ENCODE measurements at places on chromosomes 5 and 9.

DNA sequence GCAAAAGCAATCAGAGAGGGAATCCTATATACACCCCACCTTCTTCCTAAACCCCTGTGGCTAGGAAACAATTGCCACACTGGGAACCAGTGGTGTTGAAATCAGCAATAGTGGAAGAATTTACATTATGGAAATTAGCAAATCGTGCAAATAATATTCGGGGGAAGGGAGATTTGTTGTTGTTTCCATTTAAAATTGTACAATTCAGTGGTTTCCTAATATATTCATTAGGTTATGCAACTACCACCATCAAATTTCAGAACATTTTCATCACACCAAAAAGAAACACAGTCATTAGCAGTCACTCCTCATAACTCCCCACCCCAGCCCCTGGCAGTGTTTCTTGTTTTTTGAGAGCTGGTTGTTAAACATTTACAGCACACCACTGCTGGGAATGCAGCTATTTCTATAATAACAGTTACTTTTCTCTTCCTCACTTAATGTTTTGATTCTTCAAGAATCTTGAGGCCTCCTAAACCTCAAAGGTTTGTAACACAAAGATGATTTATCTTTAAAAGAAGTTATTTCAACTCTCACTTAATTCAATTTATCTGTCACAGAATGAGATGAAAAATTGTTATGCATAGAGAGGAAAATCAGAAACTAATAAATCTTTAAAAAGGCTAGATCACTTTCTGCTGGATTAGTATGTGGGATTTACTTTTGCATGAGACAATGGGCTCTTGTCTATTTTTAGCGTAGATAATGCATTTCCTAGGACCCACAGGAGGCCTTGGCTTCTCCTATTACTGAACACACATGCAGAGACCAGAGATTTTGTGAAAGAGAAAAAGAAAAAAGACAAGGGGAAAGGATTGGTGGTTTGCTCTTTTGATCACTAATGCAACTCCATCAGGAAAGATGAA lies 91.8 kb upstream of the DAPK1 start:
- no peak for DNase-seq

- DNase-seq = no peak
Observed at GRCh38 chr9:4762886-4763541, 22.0 kb upstream of the AK3 start.

GRCh38 chr5:80761966-80762365 lies 107.2 kb upstream of the DHFR start:
- no peak for DNase-seq

GRCh38 chr5:568809-569208 lies 43.3 kb upstream of the CEP72 start:
- no peak for DNase-seq

DNA sequence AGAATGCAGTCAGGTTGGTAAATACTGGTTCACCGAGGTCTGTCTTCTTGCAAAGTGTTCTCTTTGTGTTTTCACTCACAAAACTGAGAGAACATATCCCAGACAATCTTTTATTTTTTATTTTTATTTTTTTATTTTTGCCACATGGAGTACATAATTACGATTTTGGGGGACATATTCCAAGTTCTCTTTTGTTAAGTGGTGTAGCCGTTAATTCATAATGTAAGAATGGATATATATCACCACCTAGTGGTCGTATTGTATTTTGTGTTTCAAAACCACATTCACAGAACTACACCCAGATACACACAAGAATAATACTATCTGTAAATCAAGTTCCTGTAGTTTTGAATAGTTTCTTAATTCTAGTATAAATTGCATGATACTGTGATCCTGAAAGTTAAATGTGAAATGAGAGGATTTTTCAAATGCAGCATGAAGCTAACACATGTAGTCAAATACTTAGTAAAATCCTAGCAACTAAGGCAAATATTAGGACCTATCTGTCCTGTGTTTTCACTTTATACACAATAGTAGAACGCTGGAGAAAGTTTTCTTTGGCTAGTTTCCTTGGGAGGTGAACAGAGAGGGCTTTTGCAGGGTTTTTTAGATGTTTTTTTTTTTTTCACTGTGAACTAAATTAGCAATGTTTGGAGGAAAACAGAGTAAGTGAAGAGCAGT lies 92.7 kb downstream of the VCAN start:
- DNase-seq = no peak

DNA sequence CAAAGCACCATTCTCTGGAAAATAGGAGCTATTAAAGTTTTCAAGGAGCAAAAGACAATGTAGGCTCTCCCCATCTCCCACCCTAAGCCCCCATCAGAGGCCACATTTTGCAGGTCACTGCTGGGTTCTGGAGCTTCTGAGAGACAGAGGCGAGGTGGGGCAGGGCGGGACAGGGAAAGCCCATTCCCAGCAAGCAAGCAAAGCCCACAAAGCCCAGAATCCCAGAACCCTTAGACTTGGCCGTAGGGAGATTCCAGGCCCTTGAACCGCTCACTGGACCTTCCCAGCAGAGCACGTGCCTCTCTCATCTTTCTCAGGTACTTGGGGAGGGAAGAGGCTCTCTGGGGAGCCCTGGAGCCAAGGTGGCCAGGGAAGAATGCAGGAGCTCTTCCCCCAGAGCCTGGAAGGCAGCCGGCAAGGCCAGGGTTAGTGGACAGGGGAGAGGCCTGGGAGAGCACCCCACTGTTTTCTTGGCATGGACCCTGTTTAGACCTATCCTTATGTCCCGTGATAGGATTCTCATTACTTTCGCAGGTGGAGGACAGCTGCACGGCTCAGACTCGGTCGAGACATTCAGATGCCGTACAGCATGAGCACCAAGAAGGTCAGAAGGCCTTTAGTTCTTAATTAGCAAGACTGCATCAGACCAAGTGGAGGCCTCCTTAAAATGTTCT lies 52.4 kb downstream of the ZNF354C start:
- DNase-seq = no peak

DNA sequence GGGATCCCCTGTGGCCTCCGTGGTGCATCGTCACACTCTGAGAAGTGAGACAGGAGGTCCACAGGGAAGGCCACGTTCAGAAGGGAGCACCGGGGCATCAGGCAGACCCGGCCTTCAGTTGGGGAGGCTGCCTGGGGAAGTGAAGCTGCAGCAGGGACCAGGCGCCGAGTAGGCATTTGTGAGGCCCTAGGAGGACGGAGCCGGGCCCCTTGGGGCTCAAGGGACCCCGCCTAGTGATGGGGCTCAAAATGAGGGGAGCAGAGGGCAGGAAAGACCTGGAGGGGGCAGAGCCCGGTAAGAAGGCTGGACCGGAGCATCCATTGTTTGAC lies 85.4 kb upstream of the FAM120A start:
- no peak for DNase-seq

DNA sequence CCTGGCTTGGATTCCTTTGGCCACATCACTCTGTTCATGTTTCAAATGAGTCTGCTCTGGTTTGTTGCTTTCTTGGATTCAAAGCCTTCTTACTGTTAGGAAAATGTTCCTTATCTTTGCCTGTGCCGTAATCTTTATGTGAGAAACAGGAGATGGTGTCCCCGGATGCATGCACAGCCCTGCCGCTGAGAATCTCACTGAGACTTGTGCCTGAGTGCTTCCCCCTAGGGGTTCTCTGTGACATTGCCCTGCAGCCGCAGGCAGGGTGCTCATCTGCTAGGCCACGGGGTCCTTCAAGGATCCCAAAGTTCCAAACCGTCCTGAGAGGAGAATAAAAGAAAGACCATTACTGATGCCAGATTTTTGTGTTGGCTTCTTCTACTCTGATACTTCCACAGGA lies 81.4 kb upstream of the ANKRD55 start:
- DNase-seq = no peak

DNA sequence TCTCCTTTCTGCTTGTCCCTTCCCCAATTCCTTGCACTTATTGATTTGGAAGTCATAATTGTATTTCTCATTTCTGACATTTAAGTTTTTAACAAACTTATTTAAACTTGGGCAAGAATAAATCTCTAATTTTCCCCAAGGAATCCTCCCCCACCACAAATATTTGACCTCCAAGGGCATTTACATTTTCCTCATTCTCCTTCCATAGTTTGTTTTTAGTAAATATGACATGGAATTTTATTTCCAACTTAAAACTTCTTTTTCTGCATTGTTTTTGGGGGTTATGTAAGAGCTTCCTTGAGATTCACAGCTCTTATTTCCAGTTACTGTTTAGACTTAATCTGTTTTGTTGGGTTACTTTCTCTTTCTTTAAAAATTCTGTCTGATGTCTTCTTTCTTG lies 64.9 kb downstream of the ZNF618 start:
- DNase-seq = no peak

DNA sequence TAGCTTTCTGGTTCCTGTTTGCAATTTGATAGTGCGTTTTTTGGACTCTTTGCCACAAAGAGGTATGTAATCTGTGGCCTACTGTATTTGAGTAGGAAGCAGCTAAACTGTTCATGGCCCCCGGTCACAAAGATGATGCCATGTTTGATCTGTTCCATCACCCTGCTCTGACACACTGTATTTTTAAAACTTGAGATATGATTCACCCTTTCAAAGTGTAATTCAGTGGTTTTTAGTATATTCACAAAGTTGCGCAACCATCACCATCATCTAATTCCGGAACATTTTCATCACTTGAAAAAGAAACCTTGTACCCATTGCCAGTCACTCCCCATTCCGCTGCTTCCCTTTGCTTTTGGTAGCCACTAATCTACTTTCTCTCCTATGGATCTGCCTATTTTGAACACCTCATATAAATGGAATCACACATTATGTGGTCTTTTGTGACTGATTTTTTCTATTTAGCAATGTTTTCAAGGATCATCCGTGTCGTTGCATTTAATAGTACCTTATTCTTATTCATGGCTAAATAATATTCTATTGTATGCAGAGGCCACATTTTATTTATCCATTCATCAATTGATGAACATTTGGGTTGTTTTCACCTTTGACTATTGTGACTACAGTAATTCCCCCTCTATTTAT lies 141.6 kb downstream of the NR3C1 start:
- no peak for DNase-seq

DNA sequence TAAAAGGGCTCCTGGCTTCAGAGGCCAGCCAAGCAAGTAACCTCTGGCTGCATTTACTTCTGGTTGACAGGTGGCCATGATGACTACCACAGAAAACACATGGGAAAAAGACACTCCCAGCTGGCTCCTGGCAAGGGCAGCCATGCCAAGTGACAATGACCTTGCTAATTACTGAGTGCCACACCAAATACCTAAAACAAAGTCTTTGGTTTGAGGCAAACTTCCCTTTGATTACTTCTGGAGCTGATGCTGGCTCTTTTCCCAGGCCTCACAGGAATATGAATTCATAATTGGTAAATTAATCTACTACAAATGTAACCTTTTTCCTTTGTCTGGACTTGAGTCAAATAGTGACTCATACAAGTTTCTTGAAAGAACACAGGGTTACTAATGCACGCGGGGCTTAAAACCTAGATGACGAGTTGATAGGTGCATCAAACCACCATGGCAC lies 61.0 kb downstream of the LPAR1 start:
- no peak for DNase-seq

DNA sequence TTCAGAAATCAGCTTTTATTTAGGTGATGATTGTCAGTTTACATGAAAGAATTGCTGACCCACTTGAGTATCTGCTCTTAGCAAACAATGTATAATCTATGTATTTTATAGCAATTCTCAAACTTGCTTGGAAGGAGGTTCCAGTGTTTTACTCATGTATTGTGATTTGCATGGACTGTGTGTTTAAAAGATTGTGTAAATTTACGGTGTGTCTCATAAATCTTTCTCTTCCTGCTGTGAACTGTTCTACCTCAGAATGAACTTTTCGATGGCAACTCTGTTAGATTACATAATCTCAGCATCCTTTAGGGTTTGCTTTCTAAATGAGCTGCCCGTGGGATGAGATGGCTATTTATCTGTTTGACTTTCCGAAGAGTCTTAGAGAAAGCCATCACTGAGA lies 122.5 kb downstream of the MEF2C start:
- no peak for DNase-seq
